Hematopoietic multipotent progenitor cell treated with erythropoietin and hydrocortisone succinate and interleukin-3 and kit ligand, for 4 days (in vitro differentiated cells): ENCODE measurements at places on chromosomes 7 and 10.

DNA sequence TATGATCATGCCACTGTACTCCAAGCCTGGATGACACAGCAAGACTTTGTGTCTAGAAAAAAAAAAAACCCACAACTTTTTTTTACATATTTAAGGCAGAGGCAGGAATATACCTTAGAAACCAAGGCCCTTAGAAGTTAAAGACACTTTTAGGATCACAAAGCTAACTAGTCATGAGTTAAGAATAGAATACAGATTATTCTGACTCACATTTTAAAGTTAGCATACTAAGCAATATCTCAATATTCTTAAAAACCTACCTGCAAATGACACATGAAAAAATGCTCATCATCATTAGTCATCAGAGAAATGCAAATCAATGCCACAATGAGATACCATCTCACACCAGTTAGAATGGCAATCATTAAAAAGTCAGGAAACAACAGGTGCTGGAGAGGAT lies 177.7 kb downstream of the CHCHD3 start:
- no peak for DNase-seq

GRCh38 chr10:98323221-98324164 lies 55.5 kb upstream of the LOXL4 start:
- peak; percentile 93 for DNase-seq

DNA sequence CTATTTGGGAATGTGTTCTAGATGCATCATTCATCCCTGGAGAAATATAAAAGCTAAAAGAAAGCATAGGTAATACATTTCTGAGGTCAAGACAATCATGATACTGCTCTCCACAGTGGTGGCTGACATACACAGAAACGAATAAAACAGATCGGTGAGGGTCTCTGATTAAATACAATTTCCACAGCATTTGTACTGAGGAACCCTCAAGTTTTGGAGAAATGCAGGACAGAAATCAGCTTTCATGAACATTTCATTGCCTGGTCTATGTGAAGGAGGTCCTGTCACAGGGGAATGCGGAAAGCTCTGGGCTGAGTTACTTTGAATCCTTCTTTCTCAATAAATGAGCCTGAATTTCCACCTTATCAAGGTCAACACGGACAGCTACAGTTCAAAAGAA lies 67.9 kb upstream of the ITGB1 start:
- no peak for DNase-seq

DNA sequence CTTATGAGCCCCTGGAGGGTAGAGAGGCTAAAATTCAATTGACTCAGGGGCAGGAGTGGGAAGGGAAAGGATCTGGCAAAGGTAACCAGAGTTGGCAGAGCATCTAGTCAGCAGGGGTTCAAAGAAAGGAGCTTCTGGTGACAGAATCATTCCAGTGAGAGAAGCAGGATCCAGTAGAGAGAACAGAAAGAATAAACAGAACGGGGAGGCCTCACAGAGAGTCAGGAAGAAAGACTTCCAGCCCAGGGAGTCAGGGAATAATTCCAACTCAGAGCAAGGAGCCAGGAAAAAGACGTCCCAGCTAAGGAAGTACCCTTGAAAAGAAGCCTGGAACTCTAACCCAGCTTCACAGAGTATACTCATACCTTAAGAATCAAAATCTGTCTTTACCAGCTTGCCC lies 66.6 kb upstream of the CPXM2 start:
- DNase-seq, result no peak

DNA sequence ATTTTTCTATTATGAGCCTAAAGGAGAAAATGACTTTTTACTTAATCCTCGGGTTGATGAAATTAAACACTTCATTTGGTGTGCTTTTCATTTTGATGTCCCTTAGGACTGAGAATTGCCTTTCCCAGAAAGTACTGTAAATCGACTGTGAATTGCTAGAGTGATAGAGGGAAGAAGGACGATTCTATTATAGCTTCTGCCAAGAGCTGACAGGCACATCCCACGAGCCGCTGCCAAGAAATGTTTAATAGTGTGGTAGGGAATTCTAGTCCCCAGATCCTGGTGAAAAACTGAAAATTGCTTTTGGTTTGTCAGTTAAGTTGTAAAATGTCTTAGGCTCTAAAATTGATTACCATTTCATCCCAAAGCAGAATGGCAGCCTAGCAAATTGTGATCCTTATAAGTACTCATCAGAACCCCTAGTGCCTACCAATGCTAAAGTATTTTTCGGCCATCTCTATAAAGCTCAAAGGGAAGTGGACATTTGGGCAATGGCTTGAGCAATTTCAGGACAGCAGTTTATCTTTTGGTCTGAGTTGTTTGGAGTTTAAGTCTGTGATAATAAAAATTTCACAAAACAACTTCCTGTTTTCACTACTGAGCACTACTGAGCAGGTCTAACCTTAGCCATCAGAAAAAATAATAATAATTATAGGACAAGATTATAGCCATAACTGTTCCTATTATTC lies 44.6 kb upstream of the HYCC1 start:
- DNase-seq, result peak; percentile 54

- peak; percentile 81 for DNase-seq
Observed at GRCh38 chr7:38311329-38311937, 38.0 kb upstream of the TARP start.

- DNase-seq, result no peak
Observed at GRCh38 chr10:97151307-97151914, 34.3 kb downstream of the SLIT1 start.

DNA sequence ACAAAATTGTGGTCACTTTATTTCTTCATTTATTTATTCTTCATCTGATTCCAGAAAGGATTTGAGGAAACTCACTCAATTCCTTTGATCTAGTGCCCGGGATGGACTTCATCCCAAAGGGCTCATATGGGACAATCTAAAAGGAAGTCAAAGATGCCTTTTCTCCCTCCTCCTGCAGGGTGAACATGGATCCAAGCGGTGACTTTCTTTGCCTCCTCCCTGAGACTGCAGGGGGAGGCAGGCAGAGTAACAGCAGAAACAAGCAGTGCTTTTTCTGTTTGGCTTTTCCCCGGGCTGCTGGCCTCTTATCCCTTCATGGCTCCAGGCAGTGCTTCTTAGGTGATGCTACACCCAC lies 10.0 kb upstream of the DNMBP start:
- DNase-seq, result no peak

DNA sequence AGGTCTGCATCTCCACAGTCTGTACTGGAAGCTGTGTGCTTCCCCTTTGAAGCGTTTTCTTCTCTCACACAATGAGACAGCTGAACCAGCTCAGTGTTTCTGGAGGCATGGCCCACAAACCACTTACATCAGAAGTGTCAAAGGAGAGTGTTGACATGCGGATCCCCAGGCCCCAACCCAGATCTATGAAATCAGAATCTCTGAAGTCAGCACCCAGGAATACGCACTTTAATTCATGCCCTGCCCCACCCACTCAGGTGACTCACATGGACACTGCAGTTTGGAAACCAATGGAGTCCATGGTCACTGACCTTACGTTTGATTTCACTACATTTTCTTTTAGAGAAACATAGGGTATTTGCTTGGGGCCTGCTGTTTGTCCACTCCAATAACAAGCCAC lies 19.0 kb downstream of the TLL2 start:
- no peak for DNase-seq

DNA sequence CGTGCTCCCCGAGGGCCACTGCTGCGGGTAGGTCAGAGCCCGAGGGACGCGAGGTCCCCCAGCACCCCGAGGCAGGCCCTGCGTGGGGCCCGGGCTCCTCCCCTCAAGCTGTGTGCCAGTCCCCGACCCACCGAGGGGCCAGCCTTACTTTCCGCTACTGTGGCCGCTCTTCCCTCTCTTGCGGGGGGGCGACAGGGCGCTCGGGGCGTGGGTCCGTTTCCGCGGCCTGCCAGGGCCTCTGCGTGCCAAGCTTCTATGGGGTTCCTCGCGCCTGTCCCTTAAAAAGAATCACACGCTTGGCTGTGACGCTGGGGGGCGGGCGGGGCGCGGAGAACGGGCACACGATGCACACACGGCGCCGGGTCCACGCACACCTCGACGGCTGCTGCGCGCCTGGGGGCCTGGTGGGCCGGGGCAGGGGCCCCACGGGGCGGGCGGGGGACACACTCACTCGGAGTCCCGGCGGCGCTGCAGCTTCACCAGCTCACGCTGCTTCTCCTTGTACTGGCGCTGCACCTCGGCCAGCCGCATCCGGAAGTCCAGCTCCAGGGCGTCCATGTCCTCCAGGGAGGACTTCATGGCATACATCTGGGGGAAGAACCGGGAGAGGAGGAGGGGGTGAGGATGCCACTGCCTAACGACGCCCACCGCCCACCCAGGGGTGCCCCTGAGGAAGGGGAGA lies 62.0 kb downstream of the TNRC18 start:
- no peak for DNase-seq

DNA sequence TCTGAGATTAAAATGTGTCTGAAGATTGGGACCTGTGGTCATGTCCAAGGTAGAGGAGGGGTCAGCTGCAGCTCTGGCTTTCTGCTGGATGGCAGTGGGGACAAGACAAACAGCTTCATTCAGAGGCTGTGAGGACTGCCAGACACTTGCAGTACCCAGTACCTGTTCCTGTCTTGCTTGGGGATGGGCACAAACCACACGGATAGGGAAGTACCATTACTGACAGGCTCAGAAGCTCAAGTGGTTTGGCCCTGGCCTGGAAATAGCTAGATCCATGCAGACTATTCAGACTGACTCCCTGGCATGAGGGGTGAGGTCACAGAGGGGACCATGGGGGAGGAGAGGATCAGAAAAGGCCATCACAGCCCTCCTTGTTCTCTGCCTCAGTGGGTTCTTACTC lies 56.0 kb upstream of the COMTD1 start:
- DNase-seq, result peak; percentile 38

GRCh38 chr10:71604324-71605018 lies 115.1 kb downstream of the C10orf105 start:
- DNase-seq, result peak; percentile 32

DNA sequence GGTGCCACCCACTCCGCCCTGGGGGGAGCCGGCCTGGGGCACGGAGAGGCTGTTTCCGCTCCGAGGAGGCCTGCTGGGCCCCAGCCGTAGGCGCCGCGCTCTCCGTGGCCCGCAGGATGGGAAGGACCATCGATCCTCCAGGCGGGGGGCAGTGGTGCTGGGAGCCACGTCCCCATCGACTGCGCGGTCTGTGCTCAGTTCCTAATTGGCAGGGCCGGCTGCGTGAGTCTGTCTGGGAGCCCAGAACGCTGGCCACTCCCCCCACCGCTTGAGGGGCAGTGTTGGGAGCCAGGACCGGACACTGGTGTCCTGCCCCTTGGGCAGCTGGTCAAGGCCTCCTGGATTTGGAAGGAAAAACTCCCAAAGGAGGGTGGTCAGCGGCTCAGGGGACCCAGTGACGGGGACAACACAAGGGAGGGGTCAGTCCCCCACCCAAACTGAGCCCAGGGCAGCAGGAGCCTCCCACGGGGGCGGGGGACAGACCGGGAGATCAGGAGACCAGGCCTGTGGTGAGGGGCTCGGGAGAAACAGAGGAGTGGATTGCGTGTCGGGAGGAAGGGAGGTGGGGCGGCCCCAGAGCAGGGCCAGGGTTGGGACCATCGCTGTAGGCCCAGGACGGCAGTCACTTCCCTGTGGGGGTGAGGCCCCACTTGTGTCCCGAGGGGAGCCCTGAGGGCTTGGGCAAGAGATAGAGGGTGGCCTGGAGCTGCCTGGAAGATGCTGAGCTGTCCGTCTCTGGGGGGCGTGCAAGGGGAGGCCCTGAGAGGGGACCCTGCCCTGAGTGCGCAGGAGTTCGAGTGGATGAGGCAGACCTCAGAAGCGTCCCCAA lies 89.0 kb downstream of the UNCX start:
- DNase-seq, result no peak

- DNase-seq, result no peak
Observed at GRCh38 chr10:23419201-23419600, 19.7 kb upstream of the OTUD1 start.

GRCh38 chr7:31816810-31817209 lies 129.8 kb downstream of the PPP1R17 start:
- DNase-seq, result no peak

DNA sequence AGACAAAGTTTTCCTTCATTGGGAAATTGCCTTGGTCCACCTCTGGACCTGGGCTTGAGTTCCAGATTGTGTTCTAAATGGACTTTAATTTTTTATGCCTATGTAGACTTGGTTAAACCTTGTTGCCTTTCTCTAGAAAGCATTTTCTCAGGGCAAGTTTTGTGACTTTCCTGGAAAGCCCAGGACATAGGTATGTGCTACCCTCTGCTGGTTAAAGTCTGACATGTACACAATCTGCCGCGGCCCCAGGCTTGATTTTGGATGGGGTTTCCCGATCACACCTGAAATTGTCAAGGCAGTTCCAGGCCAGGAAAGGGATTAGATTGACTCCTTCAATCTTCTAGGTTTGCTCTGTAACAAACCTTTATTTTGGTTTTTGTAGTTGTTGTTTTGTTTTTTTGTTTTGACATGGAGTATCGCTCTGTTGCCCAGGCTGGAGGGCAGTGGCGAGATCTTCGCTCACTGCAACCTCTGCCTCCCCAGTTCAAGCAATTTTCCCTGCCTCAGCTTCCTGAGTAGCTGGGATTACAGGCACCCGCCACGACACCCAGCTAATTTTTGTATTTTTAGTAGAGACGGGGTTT lies 14.1 kb upstream of the AKR1B10 start:
- DNase-seq, result peak; percentile 71

GRCh38 chr7:121620206-121620605 lies 224.1 kb upstream of the FAM3C start:
- DNase-seq, result no peak

GRCh38 chr10:132708441-132708840 lies 77.5 kb downstream of the NKX6-2 start:
- DNase-seq, result no peak

DNA sequence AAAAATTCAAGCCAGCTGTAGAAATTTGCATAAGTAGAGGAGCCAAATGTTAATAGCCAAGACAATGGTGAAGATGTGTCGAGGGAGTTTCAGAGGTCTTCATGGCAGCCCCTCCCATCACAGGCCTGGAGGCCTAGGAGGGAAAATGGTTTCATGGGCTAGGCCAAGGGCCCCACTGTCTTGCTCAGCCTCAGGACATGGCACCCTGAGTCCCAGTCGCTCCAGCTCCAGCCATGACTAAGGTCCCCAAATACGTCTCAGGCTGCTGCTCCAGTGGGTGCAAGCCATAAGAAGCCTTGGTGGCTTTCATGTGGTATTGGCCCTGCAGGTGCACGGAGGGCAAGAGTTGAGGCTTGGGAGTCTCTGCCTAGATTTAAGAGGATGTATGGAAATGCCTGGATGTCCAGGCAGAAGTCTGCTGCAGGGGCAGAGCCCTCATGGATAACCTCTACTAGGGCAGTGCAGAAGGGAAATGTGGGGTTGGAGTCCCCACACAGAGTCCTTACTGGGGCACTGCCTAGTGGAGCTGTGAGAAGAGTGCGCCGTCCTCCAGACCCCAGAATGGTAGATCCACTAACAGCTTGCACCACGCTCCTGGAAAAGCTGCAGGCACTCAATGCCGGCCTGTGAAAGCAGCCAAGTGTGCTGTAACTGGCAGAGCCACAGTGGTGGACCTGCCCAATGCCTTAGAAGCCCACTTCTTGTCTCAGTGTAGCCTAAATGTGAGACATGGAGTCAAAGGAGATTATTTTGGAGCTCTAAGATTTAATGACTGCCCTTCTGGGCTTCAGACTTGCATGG lies 19.2 kb downstream of the TBATA start:
- DNase-seq, result no peak

GRCh38 chr10:132133449-132134240 lies 53.1 kb upstream of the DPYSL4 start:
- no peak for DNase-seq

- no peak for DNase-seq
Observed at GRCh38 chr10:131777162-131777561, 123.6 kb upstream of the PPP2R2D start.

GRCh38 chr7:131112431-131112830 lies 215.2 kb upstream of the MKLN1 start:
- DNase-seq, result no peak
